Hematopoietic multipotent progenitor cell (in vitro differentiated cells): ENCODE measurements at places on chromosomes 6 and 20.

GRCh38 chr20:32474967-32475811 lies 109.9 kb downstream of the NOL4L start:
- peak; percentile 66 for DNase-seq

DNA sequence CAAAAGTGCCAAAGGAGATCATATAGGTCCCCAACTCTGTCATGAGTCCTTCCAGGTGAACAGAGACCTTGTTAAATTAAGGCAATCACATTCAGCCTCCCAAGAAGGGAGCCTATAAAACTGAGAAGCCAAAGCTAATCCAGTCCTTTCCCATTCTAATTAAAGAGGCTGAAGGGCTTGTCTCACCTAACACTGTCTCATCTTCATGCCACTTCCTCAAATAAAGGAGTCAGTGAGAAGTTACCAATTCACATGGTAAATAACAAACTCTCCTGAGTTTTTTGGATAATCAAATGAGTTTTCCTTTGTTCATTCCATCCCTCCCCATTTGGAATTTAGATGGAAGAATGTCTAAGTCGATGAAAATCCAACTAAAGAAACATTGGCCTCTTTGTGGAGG lies 242.8 kb downstream of the UST start:
- no peak for DNase-seq

DNA sequence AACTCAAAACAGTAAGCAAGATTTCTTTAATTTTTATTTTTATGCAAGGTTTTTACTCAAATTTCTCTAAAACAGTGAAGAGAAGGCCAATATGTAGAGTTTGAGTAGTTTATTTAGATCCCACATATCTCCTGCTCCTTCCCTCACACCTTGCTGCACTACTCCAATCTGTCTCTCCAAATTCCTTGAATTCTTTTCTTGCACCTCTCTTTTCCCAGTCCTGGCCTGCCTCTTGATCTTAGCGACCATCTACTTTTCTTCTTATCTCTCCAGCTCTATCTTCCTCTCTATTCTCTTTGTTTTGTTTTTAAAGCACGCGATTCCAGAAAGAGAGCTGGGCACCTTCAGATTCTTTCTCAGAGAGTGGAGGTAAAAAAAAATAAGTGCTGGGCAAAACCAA lies 86.7 kb upstream of the KCNQ5 start:
- no peak for DNase-seq

DNA sequence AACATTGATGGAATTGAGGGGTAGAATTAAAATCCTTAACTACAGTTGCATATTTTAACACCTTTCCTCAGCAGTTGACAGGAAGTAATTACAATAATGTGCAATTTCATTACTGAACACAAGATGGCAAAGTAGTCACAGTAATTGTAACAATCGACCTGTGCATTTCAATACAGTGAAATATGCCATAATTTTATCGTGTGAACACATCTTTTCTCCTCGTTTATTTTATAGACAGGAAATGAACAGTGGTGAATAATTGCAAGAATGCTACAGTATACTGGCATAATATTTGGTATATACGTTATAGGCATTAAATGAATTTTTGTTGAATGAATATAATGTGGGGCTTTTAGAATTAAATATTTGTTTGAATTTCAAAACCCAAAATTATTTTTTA lies 25.0 kb downstream of the CYB5R4 start:
- peak; percentile 78 for DNase-seq

- no peak for DNase-seq
Observed at GRCh38 chr6:6581054-6581453, 7.5 kb upstream of the LY86 start.

DNA sequence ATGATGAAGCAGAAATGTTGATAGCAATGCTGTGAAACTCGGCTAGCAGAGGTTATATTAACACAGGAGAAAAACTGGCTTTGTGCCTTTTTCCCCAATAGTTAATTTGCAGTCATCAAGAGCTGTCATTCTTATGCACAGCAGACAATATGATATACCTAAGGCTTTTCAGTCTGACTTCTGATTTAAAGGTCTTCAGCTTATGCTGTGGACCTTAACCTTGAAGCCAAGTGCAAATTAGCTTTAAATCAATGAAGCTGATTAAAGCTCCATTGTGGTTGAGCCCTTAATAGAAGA lies 171.6 kb upstream of the ID4 start:
- no peak for DNase-seq

- DNase-seq, result no peak
Observed at GRCh38 chr6:36823421-36824096, 15.7 kb downstream of the CPNE5 start.

DNA sequence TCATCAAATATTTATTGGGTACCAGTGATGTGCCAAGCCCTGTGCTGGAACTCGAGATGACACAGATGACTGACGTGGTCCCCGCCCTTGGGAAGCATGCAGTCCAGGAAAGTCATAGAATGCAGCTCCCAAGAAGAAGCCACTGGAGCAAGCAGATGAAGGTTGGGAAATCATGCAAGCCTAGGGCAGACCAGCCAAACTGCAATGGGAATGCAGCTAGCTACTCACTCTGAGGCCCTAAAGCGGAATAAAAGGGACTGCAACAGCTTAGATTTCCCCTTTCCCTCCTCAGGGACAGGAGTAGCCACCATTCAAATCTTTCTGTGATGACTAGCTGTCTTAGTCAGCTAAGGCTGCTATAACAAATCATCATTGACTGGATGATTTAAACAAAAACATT lies 152.2 kb downstream of the MAFB start:
- no peak for DNase-seq

DNA sequence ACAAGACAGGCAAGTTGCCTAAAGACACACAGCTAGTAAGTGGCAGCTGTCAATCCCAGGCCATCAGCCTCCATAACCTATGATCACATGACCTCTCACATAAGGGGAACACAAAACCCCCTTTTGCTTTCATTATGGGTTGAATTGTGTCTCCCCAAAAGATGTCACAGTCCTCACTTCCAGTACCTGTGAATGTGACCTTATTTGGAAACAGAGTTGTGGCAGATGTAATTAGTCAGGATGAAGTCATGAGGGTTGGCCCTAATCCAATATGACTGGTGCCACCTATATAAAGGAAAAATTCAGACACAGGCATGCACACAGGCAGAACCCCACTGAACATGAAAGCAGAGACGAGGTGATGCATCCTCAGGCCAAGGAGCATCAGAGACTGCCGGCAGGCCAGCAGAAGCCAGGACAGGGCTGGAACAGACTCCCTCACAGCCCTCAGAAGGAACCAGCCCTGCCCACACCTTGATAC lies 33.6 kb downstream of the GFOD1 start:
- DNase-seq, result no peak

DNA sequence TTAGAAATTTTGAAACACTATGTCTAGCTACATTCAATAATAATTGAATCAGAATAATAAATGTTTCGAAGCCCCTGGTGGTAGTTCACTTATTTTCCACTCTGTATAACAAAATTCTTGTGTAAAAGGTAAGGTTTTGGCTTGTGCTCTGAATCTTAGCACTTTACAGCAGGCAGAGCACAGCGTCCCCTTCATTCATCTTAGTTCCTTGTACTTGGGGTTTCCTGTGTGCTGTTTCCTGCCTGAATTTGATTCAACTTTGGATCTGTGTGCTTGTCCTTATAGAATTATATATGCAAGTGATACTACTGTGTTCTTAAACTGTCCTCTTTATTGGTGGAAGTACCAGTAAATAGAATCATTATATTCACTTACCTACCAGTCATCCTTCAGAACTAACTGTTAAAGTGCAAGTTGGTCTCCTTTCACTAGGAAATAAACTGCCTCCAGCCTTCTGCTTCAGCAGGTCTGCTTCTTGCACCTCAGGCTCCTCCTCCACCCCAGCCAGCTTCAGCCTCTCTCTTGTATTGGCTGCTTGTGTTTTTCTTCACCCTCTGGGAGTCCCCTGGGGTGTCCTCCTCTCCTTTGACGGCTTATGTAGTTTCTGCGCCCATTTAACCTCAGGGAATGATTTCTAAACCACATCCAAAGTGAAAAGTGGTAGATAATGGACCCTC lies 28.8 kb upstream of the TULP4 start:
- peak; percentile 7 for DNase-seq

- no peak for DNase-seq
Observed at GRCh38 chr6:31784098-31784925, 7.2 kb upstream of the VWA7 start.

DNA sequence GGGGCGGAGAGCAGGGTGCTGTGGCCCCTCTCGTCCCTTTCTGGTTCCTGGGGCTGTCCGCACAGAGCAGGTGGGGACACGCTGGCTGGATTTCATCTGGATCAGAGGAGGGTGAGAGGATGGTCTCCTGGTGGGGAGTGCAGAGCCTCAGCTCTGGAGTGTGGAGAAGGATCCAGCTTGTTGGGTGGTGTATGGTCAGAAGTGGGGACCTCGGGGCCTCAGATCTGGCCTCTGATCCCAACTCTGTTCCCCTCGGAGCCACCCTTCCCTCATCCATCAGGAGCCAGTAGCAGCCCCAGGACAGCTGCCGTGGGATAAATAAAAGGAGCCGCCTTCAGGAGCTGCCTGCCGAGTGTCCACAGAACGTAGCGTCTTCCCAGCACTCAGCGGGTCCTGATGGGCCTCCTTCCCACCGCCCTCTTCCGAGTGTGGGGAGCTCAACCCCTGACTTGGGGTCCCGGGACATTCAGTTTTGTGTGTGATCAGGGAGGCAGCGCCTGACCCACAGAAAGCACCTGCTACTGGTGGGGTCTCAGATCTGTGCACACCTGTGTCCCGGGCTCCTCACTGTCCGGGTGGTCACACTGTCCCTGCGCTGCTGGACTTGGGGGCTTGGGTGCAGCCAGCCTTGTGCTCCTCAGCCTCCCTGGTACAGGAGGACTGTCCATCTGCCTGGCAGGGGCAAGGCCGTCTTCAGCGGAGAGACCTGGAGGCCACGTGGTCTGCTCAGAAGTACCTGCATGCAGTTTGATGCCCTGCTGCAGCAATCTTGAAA lies 25.4 kb upstream of the BHLHE23 start:
- DNase-seq, result no peak

- no peak for DNase-seq
Observed at GRCh38 chr6:159095616-159096015, 50.8 kb upstream of the TAGAP start.

DNA sequence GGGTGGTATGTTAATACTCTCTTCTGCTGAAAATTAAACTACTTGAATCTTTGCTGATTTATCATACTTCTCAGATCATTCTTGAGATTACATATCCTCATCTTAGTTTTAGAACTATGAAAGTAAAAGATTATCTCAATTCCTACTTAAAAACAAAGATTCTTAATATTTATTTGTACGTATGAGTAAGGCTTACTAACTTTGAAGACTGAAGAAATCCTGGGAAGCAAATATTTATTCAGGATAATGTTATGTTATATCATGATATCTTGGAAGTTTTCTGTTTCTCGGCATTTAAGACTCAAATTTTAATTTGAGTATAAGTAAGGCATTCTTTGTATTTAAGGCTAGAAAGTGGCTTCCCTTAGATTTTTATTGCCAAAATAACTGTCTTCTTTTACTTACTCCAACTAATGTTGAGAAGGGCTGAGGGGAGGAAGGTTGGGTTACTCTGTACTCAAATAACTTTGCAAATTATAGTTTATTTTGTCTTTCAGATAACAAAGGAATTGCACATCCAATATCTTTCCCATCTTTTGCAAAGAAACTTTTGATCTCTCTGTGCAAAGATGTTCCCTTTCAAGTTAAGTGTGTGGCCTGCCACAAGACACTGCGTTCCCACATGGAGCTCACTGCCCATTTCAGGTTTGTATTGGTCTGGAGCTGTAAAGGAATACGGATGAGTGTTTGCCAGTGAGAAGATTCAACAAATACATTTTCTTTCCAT lies 30.5 kb upstream of the BAG2 start:
- no peak for DNase-seq

DNA sequence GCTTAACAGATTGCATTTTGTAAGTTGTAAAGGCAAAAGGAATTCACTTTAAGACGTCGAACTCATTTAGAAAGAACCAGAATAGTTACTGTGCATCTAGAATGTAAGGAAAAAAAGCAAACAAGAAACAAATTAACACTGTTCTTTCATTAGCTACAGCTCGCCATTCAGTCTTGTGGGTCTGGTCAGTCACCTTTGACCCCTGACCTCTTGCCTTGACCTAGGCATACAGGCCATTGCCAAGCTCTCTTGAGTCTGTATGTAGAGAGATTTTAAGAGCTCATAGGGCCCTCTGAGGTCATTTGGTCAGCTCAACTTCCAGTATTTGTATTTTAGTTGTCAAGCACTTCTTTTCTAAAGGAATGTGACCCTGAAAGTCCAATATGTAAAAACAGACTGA lies 318.7 kb downstream of the DHX35 start:
- no peak for DNase-seq

- DNase-seq, result no peak
Observed at GRCh38 chr6:150149146-150149545, 6.3 kb downstream of the PPP1R14C start.

DNA sequence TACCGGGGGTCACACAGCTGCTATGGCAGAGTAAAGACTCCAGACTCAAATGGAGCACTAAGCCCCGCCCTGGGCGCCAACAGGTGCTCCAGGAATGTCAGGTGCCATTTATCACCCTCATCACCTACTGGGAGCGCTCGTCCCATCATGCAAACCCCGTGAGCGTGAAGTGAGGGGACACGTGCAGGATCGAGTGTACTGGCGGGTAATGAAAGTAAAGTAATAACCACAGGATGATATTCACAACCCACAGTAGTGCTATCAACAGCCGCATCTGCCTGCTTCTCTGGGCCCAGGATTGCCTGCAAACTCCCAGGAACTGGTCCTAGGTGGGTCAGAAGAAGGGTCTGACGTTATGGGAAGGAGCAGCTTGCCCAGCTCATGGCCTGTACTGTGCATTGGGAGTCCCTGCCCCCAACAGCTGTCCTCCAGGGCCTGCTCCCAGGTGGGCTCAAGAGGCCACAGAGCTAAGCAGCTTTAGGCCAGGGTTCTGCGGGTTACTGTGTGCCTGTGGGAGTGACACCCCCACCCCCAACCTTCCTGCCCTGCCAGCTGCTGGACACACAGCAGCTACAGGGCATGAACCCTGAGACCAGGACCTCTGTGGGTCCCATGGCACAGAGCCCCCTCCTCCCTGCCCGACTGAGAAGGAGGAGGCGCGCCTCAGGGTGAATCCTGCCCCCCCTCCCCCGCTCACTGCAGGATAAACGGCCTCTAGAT lies 120.5 kb upstream of the SULF2 start:
- DNase-seq, result no peak

DNA sequence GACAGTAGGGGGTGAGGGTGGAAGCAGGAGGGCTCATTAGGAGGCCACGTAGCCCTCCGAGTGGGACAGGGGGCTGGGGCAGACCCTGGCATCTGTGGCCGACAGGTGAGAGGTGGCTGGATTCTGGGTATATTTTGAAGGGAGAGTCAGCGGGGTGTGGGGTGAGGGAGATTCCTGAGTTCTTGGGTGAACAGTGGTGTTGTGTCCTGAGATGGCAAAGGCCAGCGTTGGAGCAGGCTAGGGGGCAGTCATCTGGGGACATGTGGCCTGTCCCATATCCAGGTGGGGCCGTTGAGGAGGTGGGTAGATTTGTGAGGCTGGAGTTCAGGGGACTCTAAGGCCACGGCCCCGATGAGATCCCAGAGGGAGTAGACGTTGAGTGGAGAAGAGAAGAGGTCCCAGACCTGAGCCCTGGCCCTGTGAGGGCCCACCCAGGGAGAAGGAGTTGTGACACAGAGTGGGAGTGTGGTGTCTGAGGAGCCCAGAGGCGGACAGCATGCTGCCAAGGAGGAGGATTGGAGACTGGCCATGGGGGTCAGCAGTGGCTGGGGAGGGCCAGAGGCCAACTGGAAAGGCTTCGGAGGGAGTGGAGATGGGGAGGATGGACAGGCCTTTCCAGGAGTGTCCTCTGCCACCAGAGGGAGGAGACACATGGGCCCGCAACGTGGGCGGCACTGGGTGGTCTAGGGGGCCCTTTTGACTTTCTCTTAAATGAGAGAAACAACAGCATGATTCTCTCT lies 19.6 kb downstream of the PACSIN1 start:
- DNase-seq, result no peak
